ENCODE measurements at places on chromosomes 11 and 22.

DNA sequence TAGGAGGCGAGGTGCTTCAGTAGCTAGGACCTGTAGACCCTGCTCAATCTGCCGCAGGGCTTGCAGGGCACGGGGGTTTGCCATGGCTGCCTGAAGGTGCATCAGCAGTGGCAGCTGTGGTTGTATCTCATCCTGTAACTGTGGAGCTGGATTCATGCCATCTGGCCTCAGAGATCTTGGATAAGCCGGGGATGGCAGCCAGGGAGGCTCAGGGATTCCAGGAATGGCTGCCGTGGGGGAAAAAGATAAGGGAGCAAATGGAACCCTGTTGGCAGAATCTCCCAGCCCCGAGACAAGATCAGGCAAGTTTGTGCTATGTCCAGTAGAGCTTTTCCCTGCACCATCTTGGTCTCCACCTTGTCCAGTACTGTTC, 1.8 kb downstream of the UBQLN3 start:
- DNase-seq = no peak

DNA sequence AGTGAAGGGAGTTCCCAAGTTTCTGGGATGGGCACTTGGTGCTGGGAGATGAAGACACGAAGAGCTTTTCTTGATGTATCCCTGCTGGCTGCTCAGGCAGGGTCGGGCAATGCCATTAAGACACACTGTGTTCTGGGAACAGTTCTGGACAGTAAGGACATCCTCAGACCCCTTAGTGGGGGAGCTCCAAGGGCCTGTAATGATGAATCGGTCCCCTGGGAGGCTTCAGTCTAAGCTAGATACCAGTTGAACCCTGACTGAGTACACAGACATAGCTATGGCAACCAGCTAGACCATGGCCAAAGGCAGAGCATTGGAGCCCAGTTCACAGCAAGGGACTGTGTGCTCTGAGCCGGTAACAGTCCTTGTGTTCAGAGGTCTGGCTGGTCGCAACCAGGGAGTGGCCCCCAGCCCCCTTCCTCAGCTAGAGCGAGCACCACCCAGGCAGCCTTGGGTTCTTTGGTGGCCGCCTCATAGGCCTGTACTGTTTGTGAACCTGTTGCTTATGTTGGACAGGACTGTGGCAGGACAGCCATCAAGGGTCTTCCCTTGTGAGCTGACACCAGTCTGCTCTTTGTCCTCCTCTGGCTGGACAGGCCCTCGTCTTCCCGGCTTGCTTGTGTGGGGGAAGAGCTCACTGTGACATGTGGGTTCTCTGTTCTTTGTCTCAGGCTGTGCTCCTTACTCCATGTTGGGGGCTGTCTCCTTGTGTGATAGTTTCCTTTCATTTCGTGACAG, 25.0 kb downstream of the MED15 start:
- no peak for DNase-seq

DNA sequence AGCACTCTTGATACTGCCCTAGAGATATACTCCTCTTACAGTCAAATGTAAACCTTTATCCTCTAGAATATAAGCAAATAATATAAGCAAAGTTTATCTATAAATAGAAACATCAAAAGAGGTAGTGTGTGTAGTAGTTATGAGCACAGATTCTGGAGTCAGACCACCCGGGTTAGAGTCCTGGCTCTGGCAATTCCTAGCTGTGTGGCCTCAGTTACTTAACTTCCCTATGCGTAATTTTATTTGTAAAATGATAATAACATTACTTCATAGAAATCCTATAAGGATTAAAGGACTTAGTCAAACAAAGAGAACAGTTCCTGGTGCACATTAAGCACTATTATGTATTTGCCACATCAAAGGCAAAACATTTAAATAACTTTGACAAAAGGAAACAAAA, 7.0 kb downstream of the MSANTD4 start:
- DNase-seq = no peak

DNA sequence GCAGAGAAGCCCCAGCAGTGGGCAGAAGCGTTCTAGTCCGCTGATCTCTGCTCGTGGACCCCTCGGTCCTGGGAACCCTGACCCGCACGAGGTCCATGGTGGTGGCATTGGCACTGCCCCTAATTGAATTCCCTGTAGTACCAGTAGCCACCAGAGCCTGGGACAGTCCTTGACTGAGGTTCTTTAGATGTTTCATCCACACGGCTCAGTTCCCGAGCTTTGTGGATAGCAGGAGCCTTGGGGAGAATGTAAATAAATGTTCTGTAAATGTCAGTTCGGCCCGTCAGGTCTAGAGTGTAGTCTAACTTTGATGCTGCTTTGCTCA, 39.4 kb upstream of the SEPTIN5 start:
- no peak for DNase-seq

DNA sequence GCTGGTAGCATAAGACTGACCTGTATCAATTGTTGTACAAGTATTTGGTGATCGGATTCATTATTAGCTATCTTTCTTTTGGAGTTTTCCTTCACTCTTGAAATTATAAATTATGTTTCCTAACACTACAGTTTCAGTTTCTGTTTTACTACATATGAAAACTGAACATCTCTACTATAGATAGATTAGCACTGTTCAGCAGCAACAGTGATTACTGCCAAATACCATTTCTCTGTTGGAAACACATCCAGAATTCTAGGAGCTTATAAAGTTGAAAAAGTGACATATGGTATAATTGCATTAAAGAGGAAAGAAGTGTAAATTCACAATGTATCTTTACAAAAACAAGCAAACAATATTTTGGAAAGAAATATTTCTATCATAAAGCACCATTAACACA, 118.5 kb upstream of the GRIA4 start:
- DNase-seq = no peak

DNA sequence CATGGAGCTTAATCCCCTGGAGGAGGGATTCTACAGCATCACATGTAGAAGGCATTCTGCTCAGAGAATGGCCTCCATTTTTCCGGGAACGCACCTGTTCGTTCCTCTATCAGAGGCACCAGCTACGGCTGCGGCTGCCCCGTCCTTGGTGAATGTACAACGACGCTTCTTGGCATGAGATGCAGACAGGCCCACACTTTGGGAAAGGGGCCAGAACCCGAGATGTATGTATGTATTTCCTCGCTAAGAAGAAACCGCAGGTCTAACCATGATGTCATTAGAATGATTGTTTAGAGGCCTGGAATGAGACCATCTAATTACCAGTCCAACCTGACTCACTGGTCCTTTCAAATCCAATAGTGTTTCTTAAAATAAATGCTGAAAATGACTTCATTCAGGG, 1293.4 kb downstream of the TBC1D22A start:
- DNase-seq = no peak

DNA sequence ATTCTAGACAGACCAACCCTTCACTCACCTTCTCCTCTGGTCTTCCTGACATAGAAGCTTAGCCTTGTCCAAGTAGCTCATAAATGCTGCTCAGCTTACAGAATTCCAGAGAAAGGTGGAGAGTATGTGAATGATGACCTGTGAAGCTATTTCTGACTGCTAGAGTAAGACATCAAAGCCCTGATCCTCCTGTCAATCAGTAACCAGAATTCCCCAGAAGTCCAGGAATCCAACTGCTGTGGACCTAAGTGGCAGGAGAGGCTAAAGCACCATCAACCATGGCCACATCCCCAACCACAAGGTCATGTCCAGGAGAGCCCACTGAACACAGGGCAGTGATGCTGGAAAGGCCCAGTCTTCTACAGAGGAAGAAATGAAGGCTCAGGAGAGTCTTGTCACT, 2.6 kb downstream of the OR51G2 start:
- DNase-seq = no peak

GRCh38 chr11:794013-794765, 3.9 kb downstream of the SLC25A22 start:
- no peak for DNase-seq

DNA sequence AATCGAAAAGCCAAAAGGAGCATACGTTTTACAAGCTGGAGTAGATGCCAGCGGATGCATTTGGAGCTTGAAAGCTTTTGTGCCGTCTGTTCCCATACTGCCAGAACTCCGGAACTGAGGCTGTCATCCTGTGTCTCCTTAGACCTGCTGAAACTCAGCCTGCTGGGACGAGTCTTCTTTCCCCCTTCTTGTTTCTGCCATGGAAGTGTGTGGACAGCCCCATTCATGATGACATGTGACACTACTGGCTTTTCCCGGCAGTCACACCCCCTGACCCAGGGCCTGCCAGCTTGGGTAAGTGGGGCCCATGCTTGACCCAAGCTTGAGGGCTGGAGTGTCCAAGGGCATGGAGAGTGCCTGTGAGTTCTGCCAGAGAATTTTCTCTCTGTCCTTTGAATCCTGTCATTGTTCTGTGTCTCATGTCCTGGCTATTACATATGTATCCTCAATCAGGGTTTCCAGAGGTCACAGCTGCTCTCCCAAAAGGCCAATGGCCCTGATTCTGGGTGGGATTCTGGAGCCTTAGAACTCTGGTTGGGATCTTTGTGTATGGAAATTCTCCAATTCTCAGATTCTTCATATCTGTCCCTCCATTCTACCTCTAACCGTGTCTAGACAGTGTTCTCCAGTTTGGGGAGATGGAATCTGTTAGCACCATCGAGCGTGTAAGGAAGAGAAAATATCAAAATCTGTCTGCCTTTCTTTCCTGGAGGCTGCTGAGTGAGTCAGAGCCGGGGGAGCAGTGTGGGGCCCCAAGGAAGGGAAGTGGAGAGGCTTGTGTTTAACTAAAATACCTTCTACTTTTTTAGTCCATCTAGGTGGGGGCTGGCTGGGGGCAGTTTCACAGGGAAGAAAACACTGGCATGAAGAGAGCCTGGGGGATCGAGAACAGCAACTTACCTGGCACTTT, 73.2 kb downstream of the KIAA1671 start:
- peak; percentile 54 for DNase-seq

DNA sequence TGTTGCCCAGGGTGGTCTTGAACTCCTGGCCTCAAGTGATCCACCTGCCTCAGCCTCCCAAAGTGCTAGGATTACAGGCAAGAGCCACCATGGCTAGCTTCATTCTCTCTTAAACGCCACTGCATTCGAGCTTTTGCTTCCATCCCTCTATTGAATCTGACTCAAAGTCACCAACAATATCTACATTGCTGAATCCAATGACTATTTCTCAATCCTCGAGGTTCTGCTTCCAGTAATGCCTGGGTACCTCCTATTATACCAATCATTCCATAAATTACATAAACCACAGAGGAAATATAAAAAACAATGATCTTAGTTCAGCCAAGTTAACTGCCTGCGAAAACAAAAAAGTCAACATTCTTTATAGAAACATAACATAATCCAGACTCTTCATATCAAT, 11.9 kb upstream of the NXF1 start:
- no peak for DNase-seq

GRCh38 chr22:49689255-49689770, 138.4 kb downstream of the BRD1 start:
- DNase-seq = no peak

DNA sequence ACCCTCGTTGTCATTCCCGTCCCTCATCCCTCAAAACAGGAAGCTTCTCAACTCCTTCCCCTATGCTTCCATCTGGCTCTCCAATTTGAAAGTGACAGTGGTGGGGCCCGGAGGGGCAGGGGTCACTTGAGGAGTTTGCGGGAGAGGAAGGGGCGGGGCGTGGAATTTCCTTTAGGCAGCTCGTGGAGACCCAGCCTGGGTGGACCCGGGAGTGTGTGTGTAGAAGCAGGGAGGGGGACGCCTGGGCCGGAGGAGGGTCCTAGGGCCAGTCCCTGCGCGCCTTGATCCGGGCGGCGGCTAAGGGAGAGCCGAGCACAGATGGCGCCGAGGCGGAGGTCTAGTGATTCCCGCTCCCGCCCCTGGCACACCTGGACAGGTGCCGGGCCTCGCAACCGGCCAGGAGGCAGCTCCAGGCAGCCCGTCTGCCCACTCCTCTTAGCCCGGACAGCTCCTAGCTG, 7.8 kb upstream of the PAX6 start:
- DNase-seq = no peak

GRCh38 chr11:86608251-86608799, 64.1 kb downstream of the ME3 start:
- peak; percentile 58 for DNase-seq

GRCh38 chr22:17767233-17768065, 6.8 kb downstream of the BID start:
- DNase-seq = no peak

DNA sequence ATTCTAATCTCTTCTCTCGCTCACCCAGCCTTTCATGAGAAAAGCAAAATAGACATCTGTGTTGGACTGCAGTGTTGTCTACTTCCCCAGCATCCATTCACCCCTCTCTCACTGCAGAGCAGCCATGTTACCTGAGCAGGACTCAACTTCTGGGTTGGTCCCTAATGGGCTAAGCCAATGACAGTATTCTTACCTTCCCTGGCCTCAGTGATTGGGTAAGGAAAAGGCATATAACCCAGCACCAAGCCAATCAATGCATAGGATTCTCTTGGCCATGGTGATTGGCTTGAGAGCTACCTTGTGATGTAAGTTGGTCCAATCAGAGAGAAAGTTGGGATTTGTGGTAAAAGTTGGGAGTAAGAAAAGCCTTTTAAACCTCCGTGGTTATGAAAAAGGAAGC, 99.8 kb upstream of the NECTIN1 start:
- no peak for DNase-seq

DNA sequence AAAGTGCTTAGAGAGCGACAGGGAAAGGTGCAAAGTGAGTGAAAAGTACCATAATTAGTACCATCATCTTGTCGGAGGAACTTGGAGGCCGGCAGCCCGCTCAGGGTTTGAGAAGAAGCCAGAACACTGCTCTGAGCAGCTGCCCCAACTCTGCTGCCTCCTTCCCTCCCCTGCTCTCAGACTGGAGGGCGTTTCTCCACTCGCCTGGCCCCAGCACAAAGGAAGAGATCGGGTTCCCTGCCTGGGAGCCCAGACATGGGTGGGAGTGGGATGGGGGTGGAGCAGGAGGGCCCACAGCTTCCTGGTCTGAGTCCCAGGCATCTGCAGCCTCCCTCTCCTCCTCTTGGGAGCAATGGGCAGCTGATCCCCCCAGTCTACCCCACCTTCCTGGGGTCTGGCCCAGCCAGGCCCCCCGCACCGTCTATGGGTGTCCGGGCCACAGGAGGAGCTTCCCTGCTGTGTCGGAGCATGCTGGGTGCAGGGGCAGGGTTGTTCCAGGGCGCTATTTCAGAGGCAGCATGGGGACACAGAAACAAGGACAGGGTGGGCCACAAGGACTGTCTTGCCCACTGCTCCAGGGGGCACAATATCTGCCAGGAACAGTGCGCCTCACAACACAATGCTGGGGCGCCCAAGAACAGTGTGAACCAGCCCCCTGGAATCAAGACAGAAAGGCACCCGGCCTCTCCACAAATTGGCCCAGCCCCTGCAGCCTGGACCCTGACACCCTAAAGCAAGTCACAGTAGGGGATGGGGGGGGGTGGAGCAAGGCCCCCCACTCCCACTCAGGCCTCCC, 4.8 kb downstream of the LIF start:
- no peak for DNase-seq

GRCh38 chr11:75313513-75314272, 37.8 kb downstream of the ARRB1 start:
- DNase-seq = peak; percentile 66

GRCh38 chr11:59137190-59137589, 5.5 kb upstream of the FAM111A start:
- no peak for DNase-seq

- no peak for DNase-seq
These were observed 2.3 kb downstream of the PTPRCAP start for GRCh38 chr11:67435031-67435726.
